ENCODE measurements at places on chromosomes 1 and 21. TPM values are rescaled to one million over a fixed set of nuclear protein-coding genes. Genes with fewer than 3 reads are reported as not detected.

The NBPF14 gene
- total RNA-seq: 54.3 TPM

DNA sequence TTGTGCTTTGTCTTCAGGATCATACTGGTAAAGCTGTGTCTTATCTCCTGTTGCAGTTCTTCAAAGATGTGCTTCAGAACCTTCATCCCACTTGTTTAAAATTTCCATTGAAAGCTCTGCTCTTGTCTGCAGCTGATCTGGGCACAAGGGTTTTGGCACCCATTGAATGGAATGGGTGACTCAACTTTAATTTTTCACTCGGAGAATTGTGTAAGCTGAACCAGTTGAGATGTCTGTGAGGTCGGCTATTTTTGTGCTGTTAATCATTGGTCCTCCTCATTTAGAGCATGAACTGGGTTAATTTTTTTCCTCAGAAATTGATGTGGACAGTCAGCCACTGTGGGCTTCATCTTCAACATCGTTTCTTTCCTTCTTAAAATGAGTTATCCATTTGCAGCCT, 252.1 kb downstream of the TM2D1 start:
- no peak for DNase-seq

DNA sequence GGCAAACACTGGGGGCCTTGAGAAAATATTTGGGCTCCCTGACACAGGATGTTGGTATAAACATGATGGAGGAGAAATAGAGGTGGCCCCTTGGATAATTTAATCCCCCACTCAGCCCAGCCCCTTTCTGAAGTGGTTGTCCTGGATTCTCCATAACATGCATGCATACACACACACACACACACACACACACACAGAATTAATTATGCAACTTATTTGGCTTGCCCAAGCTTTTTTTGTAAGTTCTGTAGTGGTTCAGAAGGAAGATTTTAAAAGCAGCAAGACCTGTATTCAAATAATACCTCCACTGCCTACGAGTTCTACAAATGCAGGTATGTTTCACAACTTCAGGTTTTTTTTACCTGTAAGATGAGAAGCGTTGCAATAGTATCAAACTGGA, 15.0 kb downstream of the ATF3 start:
- no peak for DNase-seq

- no peak for DNase-seq
Observed at GRCh38 chr21:44085491-44086321, 21.5 kb upstream of the PWP2 start.

GRCh38 chr1:117685936-117686806, 80.3 kb downstream of the TENT5C start:
- no peak for DNase-seq

- DNase-seq: peak; percentile 54
Observed at GRCh38 chr1:31791131-31791858, 24.5 kb downstream of the SPOCD1 start.

DNA sequence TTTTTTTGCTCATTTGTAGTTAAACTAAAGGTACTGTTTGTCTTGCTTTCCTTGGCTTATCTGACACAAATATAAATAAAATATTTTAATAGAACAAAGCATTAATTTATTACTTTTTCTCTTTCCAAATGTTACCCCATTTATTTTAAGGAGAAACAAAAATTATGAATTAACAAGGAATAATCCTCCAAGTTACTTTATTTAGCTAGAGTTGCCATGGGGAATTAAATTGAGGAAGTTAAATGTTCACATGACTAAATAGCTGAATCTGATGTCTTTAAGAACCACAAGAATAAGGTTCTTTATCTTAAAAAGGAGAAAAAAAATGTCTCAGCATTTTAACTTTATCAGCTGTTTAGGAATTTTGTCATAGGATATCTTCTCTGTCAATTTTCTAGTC, 12.3 kb downstream of the ATG4C start:
- DNase-seq: no peak

The CASQ1 gene
- total RNA-seq: not detected

The TDRD5 gene
- 0.78 TPM for total RNA-seq

DNA sequence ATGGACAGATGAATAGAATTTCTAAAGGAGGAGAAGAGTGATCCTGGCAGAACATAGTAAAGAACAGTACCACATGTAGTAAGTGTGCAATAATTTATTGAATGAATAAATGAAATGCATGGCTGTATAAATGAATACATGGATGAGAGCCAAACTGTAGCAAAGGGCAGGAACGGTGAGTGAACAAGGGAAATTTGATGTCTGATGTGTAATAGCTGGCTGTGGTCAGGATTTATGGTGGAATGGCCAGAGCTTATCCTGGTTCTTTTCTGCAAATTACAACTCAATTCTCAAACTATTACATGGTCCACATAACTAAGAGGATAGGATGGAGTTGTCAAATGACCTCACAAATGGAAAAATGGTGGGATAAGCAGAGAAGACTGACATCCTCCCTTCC, 43.2 kb upstream of the ARHGAP29 start:
- no peak for DNase-seq

GRCh38 chr1:48228156-48228555, 5.6 kb downstream of the SLC5A9 start:
- no peak for DNase-seq

DNA sequence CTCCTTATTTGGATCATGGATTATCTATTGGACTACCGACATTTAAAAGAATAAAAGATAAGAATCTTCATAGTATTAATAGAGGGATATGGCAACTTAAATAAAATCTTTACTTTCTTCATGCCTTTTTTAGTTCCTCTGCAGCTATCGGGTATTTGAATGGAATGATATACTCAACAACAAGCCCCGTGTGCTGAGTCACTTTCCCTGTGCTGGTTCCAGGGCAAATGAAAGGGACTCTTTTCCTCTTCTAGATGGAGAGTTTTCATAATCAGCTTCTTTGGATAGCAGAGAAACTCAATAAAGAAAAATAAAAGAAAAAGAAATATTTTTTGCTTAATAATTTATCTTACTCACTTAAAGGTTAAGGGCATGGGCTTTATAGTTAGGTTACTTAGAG, 213.7 kb downstream of the LRRC40 start:
- no peak for DNase-seq

DNA sequence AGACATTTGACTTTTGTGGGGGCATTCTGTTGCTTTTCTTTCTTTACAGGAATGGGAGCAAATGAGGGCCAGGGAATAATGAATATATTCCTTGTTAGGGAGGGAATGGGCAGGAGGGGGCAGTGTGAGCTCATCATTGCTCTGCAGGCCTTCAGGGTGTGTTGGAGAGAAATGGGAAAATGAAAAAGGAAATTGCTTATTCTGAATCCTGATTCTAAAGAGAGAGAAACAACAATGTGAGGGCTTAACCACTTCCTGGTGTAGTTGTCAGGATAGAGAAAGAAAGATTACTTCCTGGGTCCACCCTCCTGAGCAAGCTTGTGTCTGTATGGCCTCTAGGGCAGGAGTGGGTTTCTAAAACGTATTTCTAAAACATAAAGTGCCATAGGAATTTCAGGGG, 28.3 kb downstream of the VANGL2 start:
- DNase-seq: no peak

DNA sequence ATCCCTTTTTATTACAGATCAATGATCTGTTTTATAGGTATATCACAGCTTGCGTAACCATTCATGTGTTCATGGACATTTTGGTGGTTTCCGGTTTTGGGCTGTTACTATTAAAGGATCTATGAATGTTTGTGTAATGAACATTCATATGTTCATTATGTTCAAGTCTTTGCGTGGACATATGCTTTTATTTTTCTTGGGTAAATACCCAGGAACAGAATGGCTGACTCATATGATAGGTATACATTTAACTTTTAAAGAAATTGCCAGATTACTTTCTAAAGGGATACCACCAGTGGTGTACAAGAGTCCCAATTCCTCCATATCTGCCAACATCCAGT, 73.7 kb downstream of the SPATA46 start:
- no peak for DNase-seq

DNA sequence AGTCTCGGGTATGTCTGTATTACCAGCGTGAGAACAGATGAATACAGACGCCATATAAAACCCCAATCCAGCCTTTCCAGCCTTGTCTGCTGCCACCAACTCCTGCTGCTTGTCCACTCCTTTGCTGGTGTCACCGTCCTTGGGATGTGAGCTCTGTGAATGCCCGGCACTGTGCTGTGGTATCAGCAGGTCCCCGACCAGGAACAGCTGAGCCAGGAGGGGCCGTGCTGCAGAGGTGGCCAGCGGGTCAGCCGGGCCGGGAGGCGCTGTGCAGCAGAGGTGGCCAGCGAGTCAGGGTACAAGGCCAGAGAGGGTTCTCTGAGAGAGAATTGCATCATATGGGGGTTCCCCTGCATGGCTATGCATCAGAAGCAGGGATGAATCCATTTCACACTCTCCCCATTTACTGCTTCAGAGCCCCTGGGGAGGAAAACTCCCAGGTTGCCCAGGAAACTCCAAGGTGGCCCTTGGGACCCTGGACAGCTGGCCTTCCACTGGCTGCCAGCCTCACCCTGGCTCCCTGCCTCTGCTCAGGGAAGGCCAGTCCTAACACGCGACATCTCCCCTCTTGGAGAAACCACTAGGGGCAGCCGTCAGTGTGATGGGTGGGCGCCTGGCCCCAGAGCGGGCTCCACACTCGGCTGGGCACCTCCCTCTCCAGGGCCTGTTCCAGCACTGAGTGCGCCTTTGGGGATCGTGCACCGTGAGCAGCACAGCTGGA, 122.4 kb upstream of the COL6A1 start:
- no peak for DNase-seq

DNA sequence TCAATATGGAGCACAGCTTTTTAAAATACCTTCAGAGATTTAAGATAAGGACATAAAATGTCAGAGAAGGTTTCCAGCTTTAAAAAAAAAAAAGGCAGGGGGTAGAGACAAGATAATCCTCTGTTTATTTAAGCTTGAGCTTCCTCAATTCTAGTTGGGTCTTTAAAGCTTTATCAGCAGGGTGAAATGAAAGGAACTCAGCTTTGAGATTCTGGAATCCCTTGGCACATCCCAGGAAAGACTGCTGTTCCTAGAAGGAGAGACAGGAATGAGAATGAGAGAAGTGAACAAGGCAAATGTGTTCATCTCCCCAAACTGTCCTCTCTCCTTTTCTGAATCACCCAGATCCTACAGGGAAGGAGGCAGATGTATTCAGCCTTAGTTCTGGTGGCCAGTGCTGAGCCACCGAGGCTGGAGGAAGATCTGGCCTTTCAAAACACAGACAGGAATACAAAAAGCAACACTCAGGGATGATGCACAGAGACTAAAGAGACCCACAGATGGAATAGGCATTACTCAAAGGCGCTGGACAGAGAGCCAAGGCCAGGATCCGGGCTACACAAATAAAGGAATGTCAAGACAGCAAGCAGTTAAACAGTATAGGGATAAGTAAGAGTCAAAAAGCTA, 385.8 kb upstream of the DUSP10 start:
- no peak for DNase-seq

- no peak for DNase-seq
Observed at GRCh38 chr1:192589813-192590212, 14.2 kb downstream of the RGS1 start.

DNA sequence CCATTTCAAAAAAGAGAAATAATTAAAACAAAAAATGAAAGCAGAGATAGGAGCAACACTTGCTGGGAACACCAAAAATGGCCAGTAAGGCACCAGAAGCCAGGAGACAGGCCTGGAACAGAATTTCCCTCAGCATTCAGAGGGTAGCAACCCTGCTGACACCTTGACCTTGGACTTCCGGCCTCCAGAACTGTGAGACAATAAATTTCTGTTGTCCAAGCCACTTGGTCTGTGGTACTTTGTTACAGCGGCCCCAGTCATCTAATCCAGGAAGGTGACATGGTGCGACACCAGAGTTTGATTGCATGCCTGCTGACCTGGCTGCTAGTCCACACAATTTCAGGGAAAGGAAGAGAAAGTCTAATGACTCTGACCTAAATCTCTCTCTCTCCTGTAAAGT, 10.6 kb upstream of the RAB4A start:
- DNase-seq: no peak

The IRF6 gene
- 169 TPM for total RNA-seq

The CNKSR1 gene
- total RNA-seq: 16.8 TPM

The FCRL1 gene
- not detected for total RNA-seq

GRCh38 chr21:32772281-32773047, 909 bp upstream of the PAXBP1 start:
- peak; percentile 39 for DNase-seq

GRCh38 chr1:153340356-153340755, 8.3 kb downstream of the PGLYRP4 start:
- peak; percentile 70 for DNase-seq

DNA sequence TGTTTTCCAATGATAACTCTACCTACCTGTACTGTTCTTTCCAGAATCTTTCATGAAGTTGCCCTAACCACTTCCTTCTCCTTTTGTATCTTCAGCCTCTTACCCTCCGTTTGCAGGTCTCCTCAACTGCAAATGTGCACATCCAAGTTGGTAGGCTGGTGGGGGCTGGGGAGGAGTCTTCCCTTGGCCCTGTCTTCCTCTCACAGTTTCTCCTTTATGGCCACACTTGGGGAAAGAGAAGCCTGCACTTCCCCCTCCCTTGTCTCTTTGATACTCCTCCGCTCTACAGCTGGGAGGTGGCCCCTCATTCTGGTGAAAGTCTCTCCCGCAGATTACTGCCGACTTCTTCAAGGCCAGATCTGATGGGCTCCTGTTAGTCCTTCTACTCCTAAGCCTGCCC, 26.9 kb upstream of the GPR88 start:
- no peak for DNase-seq

The CDCA8 gene
- total RNA-seq: 1.4 TPM

GRCh38 chr1:60895252-60895651, 187.1 kb upstream of the NFIA start:
- no peak for DNase-seq

- no peak for DNase-seq
Observed at GRCh38 chr1:26839339-26839722, 12.8 kb downstream of the ZDHHC18 start.

- no peak for DNase-seq
Observed at GRCh38 chr1:224766266-224766665, 150.1 kb downstream of the CNIH3 start.

- no peak for DNase-seq
Observed at GRCh38 chr21:31128234-31128633, 90.0 kb upstream of the KRTAP19-8 start.

The HMGCS2 gene
- 400 TPM for total RNA-seq

- DNase-seq: no peak
Observed at GRCh38 chr1:205434738-205435137, 12.9 kb upstream of the LEMD1 start.

- DNase-seq: no peak
Observed at GRCh38 chr1:162087574-162087973, 18.1 kb downstream of the NOS1AP start.

- DNase-seq: no peak
Observed at GRCh38 chr1:189434461-189434860, 1043.2 kb downstream of the BRINP3 start.

DNA sequence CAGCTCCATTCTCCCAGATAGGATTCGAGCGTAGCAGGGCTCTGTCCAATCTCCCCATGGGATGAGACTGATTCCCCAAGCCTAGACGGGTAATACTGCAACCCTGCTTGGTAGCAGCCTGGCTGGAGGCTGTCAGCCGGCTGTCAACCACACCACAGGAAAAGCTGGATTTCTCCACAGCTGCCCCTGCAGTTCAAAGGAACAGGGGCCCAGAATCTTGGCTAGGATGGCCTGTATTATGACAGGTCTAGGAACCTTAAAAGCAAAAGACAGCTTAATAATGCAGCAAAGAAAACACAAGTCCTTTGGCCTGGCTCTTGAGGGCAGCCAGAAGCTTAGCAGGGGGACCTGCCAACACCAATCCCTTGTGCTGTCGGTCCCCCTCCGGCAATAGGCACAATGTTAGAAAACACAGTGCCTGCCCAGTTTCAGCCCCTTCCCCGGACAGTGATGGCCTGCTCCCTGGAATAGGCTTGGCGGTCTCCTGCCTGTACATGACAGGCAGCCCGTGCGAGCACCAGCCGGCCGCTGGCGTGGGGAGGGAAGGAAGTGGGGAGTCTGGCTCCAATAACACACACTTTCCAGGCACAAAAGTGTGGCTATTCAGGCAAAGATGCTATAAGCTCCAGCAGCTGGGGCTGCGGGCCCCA, 90.5 kb downstream of the TRABD2B start:
- no peak for DNase-seq

The TTLL10 gene
- total RNA-seq: not detected
